Stimulated activated CD4-positive, alpha-beta T cell treated with anti-CD3 and anti-CD28 coated beads, TNF-alpha, amount 100 ng/mL, for 1 hour (primary cell): ENCODE measurements at places on chromosomes 12 and 14.

DNA sequence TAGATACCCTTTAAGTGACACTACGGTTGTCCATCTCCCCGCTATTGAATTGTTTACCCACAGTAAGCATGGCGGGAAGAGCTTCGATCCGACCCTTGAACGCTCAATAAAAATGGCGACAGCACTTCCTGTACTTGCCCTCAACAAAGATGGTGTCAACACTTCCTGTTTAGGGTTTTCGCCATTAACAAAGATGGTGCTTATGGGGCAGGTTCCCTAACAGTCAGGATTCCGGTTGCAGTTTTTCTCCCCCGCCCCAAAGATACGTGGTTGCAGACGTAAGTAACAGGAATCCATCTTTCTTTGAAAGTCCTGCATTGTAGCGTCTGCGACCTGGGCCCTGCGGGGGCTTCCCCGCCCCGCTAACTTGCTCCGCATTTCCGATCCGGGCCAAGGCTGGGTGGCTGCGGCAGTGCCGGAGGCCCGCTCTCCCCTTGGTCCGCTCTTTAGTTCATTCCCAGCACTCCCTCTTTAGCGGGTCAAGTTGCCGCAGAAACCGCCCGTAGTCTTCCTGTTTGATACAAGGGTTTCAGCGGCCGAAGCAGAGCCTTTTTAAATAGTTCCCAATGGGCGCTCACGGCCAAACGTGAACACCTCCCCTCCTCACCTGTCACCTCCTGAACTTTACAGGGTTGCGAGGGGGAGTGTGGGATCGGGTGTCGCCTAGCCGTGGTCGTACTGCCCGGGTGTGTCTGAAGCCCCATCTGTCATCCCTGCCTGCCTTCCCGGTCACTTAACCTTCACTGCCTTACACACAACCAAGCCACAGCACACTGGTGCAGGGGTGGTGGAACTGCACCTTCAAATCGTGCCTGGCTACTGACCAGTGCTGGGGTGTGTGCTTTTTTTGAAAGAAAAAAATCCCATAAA is at the start of gene CRADD:
Gene CRADD (plus strand): TSS at position 181 of the 870 bp plus-strand sequence.
- DNase-seq, result peak; percentile 63

GRCh38 chr12:119877639-119877948 is 474 bp upstream of the CIT start:
- no peak for DNase-seq

GRCh38 chr14:100858838-100859220 is 32.9 kb downstream of the MEG3 start:
- no peak for DNase-seq

- no peak for DNase-seq
These were observed 204.6 kb downstream of the TSPAN9 start for GRCh38 chr12:3281588-3282383.

GRCh38 chr12:110637869-110638441 is 24.0 kb downstream of the TCTN1 start:
- DNase-seq, result no peak

- no peak for DNase-seq
These were observed 32.8 kb downstream of the NRXN3 start for GRCh38 chr14:78202976-78203375.

DNA sequence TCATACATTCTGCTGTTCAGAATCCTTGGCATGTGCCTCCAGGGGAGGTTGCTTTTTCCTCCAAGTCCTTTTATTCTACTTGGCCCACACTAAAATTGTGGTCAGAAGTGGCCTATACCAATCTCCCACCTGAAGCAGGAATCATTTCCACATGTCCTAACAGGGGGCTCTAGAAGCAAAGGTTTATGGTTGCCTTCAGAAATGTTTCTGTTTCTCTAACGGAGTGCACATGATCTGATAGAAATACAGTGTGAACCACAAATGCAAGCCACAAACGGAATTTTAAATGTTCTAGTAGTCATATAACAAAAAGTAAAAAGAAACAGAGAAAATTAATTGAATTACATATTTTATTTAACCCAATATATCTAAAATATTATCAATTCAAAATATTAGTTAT is 4.0 kb downstream of the PTGER2 start:
- DNase-seq, result no peak

GRCh38 chr14:57275023-57275664 is 6.4 kb downstream of the AP5M1 start:
- DNase-seq, result no peak

GRCh38 chr12:76530516-76530915 is 29.1 kb downstream of the OSBPL8 start:
- DNase-seq, result no peak

- DNase-seq, result no peak
These were observed 409.0 kb upstream of the PDE3A start for GRCh38 chr12:19959353-19959752.

GRCh38 chr12:57008178-57008577 is 1.8 kb upstream of the ZBTB39 start:
- no peak for DNase-seq

DNA sequence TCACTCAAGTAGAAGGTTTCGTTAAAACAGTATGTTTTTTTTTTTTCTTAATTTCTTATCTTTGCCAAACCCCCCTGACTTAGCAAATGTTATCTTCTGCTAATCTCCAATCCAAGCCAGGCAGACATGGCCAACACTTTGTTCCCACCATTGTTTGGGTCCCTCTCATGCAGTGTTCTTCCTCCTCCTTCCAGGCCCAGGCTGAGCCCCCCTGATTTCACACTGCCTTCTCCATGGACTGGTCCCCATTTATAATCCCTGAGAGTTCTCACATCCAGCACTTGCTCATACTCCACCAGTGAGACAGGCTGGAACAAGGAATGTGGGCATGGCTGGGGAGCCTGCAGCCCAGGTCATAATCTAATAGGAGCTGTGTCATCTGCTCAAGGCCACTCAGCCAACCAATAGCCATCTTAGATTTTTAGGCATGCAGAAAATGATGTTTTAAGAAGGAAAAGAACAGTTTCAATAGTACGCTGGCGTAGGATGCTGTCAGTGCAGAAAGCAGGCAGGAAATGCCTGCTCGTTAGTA is 238.4 kb upstream of the CCDC196 start:
- no peak for DNase-seq

GRCh38 chr12:194276-194675 is 19.7 kb downstream of the SLC6A12 start:
- no peak for DNase-seq

GRCh38 chr14:61603736-61604135 is 91.6 kb upstream of the HIF1A start:
- DNase-seq, result no peak

GRCh38 chr12:46234000-46234399 is 34.8 kb downstream of the SLC38A1 start:
- DNase-seq, result no peak

GRCh38 chr12:52190860-52191729 is 719 bp downstream of the KRT80 start:
- DNase-seq, result no peak

DNA sequence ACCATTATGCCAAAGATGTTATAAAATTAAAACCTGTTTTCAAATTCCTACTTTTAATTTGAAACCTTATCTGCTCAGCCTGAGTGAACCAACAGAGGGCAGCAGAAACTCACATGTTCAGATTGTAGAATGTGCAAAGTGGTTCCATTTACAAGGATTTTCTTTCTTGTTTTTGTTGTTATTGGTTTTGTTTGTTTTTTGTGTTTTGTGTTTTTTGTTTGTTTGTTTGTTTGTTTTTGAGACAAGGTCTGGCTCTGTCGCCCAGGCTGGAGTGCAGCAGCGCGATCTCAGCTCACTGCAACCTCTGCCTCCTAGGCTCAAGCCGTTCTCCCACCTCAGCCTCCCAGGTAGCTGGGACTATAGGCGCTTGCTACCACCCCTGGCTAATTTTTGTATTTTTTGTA is 22.8 kb upstream of the GARIN2 start:
- no peak for DNase-seq

DNA sequence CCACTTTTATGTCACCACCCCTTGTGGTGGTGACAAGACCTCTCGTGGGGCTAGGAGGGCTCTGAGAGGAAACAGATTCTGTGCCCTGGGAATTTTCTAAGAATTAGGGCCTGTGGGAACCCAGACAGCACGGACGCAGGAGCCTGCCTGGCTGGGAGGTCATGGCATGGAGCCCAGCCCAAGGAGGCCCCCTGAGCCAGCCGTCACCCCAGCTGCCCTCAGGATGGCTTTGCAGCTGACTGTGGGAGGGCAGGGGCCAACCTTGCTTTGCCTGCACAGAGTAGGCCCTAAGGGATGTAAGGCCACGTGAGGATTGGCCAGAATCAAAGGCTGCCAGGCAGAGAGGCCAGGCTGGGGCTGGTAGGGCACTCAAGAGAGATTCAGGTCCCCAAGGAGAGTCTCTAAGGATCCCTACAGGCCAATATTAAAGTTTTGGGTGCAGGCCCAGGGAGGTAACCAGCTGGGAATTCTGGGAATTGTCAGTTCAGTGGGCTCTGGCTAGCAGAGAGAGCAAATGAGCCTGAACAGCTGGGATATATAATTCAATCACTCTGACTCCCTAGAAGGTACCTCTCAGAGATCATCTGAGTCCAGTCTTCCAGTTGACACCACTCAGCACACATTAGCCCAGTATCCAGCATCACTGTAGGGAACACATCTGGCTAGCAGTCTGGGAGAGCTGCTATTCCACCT is 6.4 kb downstream of the LTBP2 start:
- no peak for DNase-seq

- no peak for DNase-seq
These were observed 513.0 kb upstream of the SEL1L start for GRCh38 chr14:82046512-82047226.

GRCh38 chr12:102425109-102426039 is 55.0 kb downstream of the IGF1 start:
- no peak for DNase-seq

GRCh38 chr12:95551305-95551704 is at the start of gene USP44:
Gene USP44 (minus strand): TSS chr12:95551476. CDS start chr12:95534256, 17,220 bp downstream.
- DNase-seq, result no peak

GRCh38 chr14:32481707-32482106 is 152.6 kb downstream of the AKAP6 start:
- DNase-seq, result no peak

GRCh38 chr12:104630230-104630670 is 173.5 kb downstream of the CHST11 start:
- DNase-seq, result no peak

GRCh38 chr14:81390696-81391095 is 9.4 kb downstream of the STON2 start:
- DNase-seq, result no peak

GRCh38 chr12:29207120-29207519 is 58.0 kb downstream of the FAR2 start:
- DNase-seq, result no peak

DNA sequence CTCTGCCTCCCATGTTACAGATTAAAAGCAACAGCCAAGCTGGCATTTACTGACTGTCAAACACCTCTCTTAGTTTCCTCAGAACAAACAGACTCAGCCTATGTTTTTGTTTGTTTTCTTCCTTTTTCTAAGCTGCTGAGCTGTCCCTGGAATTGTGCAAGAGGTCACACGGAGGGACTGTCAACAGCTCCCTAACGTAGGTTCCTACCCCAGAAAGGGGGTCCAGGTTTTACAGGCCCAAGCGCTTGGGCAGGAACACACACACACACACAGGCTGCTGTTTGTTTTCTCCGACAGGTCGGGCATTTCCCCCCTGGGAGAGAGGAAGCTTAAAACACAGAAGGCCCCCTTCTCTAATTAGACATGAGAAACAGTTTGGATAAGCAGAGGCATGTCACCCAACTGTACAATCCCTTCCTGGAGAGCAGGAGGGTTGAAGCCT is 739.6 kb upstream of the TBX3 start:
- DNase-seq, result no peak

DNA sequence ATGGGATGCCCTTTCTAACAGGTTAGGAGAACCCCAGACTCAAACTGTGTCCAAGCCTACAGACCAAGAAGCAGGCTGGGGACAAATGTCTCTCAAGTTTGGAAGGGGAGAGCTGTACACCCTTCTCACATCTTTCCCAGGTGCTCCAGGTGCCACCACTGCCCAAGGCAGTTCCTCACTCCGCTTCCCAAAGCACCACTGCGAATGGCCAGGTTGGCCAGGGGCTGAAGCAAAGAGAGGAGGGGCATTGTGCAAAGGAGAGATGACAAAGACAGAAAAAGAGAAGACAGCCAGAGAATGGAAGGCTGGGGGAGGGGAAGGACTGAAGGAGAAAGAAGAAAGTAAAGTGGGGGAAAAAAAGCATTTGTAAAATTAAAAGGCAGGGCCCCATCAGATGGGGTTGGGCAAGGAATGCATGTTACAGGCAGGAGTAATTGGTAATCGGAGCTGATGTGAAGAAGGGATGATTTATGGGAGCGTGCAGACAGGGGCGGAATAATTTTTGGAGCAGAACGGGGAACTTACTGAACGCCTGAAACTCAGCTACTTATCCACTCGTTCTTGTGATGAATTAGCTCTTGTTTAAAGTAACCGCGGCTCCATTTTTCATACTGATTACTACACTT is 165.8 kb downstream of the ESRRB start:
- DNase-seq, result no peak

DNA sequence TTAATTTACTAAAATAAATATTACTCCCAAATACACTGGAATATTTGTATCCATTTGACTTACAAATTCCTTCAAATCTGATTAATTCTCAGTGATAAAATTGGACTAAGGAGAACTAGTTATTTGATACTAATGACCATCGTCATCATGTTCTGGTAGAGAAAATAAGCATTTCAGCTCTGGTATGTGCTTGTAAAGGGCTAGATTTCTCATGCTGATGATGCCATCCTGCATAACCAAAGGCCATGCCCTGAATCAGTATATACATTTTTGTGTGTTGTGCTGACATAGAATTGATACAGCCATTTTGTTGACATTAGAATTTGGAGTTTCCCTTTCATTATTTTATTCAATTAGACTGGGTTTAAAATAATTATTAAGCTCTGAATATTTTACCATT is 148.9 kb downstream of the PCNX1 start:
- no peak for DNase-seq

- DNase-seq, result no peak
These were observed 26.6 kb upstream of the PNMA1 start for GRCh38 chr14:73740618-73741326.

- DNase-seq, result no peak
These were observed 65.1 kb downstream of the TRMT5 start for GRCh38 chr14:60915781-60916180.

DNA sequence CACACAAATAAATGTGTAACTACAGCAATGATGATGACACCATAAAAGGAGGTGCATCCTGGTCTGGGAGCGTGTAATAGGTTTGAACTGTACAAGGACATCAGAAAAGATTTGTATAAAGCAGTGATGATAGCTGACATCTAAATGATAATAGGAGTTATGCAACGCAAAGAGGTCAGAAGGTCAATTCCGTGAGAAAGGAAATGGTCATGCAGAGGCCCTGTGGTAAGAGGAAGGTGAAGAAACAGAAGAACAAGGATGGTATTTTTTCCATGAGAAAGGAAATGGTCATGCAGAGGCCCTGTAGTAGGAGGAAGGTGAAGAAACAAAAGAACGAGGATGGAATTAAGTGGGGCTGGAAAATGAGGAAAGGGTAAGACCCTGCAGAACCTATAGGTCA is 106.7 kb upstream of the TMPO start:
- no peak for DNase-seq

DNA sequence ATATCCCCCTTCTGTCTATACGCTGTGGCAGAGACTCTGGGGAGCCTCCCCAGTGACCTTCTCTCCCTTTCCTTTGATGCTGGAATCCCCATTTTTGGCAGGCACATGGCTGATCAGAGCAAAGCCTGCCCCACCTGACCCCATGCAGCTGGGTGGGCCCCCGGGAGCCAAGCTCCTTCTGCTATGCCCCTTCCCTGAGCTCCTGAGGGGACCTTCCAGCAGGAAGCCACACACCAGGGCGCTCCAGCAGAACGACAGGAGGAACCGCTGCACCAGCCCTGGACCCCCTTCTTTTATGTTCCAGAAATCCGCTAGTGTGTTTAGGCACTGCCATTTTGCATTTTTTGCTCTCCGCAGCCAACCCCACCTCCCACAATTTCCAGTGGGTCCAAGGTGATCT is 44.6 kb downstream of the TRAFD1 start:
- DNase-seq, result no peak

- DNase-seq, result no peak
These were observed 1222.8 kb downstream of the GALC start for GRCh38 chr14:86770186-86770585.
